ENCODE measurements at places on chromosomes 5 and 9.

- no peak for DNase-seq
These were observed 85.2 kb upstream of the CDH12 start for GRCh38 chr5:22938362-22938761.

DNA sequence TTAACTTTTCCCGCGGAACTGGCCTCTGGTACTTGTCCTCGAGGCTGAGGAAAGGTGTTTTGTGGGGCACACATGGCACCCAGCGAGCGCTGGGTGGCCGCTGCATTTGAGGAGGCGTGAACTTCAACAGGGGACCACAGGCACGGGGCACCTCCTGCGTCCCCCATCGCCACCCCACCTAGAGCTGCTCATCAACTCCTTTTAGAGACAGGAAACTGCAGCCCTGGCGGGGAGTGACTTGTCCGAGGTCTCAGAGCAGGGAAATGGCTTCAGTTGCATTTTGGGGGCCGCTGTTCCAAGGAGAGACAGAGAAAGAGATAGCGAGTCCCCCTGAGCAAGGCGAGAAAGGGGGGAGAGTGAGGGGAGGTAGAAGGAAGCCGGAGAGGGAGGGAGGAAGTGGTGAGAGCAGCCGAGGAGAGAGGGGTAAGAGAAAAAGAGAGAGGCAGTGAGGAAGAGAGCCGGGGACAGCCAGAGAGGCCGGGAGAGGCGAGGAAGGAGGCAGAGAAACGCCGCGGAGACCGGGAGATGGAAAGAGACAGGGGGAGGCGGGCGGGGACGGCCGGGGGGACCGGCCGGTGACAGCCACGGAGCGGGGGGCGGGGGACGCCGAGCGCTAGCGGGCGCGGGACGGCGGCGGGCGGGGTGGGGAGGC, 12.5 kb upstream of the LHX2 start:
- DNase-seq: no peak

- DNase-seq: no peak
These were observed 11.1 kb downstream of the PRRC2B start for GRCh38 chr9:131404987-131405386.

GRCh38 chr9:86645303-86645702, 291.1 kb upstream of the TUT7 start:
- no peak for DNase-seq

DNA sequence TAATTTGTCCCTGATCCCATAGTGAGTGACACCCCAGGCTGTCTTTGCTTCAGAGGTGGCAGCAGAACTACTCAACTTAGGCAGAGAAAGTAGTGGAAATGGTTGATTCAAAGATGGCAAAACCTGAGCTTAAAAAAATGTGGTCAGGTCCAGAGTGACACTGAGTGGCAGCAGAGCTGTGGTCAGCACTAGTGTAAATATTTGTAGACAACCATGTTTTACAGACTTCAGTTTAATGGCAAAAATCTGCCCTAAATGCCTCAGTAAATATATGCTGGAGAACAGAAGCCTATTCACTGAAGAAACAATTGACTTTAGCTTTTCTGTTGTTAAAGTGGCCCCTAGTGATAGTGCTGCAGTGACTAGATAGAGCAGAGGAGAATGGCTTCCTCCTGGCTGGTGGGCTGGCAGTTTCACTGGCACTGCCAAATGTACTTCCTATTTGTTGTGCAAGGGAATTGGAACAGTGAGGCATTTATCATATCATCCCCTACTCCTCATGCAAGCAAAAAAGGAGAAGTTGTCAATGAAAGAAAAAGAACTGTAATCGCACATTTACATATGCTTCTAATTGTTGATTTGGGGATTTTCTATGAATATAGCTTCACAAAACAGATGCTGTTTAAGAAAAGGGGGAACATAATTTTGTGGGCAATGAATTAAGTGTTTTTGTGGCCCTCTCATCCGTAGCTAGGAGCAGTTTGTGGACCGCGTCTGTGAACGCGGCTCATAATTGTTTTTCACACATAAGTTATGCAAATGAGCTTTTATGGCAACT, 12.0 kb downstream of the PBX3 start:
- no peak for DNase-seq

DNA sequence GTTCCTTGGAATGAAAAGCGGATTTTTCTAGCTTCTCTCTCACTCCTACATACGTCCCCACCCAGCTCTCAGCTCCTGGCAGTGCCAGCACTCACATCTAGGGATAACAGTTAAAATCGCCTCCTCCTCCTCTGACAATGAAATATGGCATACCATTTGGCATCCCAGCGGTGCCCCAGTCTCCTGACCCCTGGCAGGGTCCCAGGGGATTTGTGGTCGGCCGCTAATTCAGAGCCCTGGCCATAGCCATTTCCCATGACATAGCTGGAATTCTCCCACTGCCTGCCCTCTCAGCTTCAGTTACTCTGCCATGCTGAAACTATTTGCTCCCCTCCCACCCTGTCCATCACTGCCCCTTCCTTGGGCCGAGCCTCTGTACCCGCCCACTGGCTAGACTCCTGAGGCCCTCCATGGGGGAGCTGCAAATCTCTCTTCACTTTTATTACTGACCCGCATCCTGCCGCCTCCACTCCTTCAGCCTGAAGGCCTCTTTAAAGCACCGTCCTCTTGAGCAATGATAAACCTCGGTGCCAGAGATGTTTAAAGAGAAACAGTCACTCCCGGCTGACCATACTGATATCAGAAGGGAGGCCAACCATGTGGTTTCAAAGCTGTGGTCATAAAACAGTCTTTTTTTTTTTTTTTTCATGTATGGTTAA, 139.8 kb downstream of the SLIT3 start:
- DNase-seq: peak; percentile 85

- no peak for DNase-seq
These were observed 21.0 kb downstream of the ADRB2 start for GRCh38 chr5:148847456-148847855.

DNA sequence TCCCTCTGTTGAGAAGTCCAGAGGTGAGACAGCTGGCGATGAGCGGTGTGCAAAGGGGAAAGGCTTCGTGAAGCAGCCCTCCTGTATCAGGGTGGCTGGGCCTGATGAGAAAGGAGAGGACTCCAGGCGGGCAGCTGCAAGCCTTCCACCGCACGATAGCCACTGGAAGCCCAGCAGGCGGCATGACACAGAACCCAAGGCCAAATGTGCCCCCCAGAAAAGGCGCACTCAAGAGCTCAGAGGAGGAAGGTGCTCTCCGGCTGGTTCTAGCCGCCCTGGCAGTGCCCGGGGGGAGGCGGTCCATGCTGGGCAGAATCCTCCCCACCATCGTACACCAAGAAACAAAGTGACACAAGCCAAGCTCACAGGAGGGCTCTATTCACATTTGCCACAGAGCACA, 60.3 kb downstream of the TEX10 start:
- DNase-seq: no peak

DNA sequence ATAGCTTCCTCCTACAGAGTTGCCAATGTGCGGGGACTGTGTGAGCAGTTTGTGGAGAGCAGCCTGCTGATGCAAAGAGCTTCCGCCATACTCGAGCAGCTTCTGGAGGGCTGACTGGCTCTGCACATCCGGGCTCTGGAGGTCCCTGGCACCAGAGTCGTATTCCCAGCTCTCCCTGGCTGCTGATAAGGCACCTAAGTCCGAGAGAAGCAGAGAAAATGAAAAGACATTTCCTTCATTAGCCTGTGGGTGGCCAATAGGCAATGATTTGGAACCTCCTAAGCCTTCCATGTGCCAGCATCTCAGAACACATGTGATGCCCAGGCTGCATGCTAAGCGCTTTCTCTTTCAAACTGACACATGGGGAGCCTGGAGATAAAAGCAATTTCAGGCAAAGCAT, 94.3 kb downstream of the TSSK1B start:
- DNase-seq: no peak

DNA sequence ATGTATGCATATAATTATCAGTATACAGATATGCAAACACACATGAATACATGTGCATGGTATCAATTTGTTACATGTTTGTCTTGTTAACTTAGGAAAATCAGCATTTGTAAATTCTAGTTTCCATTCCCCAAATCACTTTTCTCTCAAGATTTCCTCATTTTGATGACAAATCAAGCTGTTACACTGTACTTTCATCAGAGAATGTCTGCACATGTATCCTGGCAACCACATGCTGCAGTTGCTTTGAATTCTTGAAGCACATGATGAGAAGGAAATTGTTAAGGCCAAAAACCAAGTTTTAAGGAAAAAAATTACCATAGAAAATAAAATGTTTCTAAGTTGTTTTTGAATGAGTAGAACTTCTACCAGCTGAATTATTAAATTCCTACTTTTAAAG, 1834.5 kb downstream of the EFNA5 start:
- DNase-seq: peak; percentile 14

DNA sequence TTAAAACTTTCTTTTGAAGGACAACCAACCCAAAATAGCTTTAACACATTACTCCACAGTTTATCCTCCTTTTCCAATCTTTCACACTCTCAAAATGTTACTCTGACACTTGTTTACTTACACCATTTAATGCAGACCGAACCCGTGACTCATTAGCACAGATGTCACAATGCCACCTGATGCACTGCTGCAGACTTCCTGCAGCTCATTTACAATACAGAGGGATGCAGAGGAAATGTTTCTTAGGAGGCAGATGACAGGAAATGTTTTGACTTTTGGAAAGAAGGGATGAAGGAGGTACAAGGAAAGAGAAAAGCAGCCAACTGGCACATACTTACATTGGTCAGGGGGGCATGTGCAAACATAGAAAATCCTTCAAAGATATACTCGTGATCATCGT, 39.0 kb downstream of the DROSHA start:
- DNase-seq: no peak

All from AG04449 (cell line).